Natural killer cell (primary cell): ENCODE measurements at places on chromosomes 7 and 10. TPM values are rescaled to one million over a fixed set of nuclear protein-coding genes. Genes with fewer than 3 reads are reported as not detected.

DYDC2 gene
- not detected for total RNA-seq

GRCh38 chr7:47622946-47623640 lies 41.2 kb upstream of the TNS3 start:
- no peak for DNase-seq
- no peaks in the 10 kb centered on the region for H3K36me3 ChIP-seq
- H3K4me3 ChIP-seq = no peak overlapping the region
- no peak overlapping the region for H3K27ac ChIP-seq

DNA sequence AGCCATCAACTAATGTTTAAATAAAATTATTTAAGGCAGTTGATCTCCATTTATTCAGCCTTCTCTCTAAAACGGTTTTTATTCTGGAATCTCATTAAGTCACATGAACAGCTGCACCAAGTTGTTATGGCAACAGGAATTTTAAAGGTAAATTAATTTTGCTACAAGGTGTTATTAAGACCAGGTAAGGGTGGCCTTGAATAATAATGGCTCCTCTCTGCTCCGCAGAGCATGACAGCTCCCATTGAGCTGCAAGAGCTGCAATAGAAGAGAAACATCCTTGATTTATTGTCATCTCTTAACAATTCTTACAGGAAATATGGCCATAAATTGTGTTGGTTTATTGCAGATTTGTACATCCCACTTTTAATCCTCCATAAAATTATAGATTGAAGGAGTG lies 165.8 kb downstream of the KLF6 start:
- H3K4me3 ChIP-seq = no peak overlapping the region
- no peak overlapping the region for H3K27ac ChIP-seq
- no peaks in the 10 kb centered on the region for H3K4me1 ChIP-seq
- DNase-seq = no peak
- no peaks in the 10 kb centered on the region for H3K27me3 ChIP-seq

DNA sequence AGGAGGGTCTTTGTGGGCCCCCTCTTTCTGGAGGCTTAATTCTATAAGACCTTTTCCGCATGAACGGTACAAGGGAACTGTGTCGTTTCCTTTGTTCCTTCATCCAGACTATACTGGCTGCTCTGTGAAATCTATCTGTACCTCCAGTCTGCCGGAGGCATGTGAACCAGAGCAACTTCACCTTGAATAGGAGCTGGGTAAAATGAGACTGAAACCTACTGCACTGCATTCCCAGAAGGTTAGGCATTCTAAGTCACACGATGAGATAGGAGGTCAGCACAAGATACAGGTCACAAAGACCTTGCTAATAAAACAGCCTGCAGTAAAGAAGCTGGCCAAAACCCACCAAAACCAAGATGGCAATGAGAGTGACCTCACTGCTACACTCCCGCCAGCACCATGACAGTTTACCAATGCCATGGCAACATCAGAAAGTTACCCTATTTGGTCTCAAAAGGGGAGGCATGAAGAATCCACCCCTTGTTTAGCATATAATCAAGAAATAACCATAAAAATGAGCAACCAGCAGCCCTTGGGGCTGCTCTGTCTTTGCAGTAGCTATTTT lies 36.8 kb upstream of the INPP5F start:
- H3K27me3 ChIP-seq = no peaks in the 10 kb centered on the region
- H3K27ac ChIP-seq = no peak overlapping the region
- no peak overlapping the region for H3K4me3 ChIP-seq
- peaks cover 43% of the 10 kb centered on the region for H3K4me1 ChIP-seq

DNA sequence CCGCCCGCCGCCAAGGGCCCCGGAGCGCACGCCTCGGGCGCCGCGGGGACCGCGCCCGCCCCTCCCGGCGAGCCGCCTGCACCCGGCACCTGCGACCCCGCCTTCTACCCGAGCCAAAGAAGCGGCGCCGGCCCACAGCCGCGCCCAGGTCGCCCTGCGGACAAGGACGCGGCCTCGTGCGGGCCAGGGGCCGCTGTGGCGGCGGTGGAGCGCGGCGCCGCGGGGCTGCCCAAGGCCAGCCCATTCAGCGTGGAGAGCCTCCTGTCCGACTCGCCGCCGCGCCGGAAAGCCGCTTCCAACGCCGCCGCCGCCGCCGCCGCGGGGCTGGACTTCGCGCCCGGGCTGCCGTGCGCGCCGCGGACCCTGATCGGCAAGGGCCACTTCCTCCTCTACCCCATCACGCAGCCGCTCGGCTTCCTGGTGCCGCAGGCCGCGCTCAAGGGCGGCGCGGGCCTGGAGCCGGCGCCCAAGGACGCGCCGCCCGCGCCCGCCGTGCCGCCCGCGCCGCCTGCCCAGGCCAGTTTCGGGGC lies 3.5 kb downstream of the UNCX start:
- peaks cover 31% of the 10 kb centered on the region for H3K4me1 ChIP-seq
- H3K27me3 ChIP-seq = peaks cover 60% of the 10 kb centered on the region
- DNase-seq = no peak
- H3K27ac ChIP-seq = no peak overlapping the region
- no peaks in the 10 kb centered on the region for H3K36me3 ChIP-seq

GRCh38 chr7:85454904-85455303 lies 268.0 kb upstream of the SEMA3D start:
- no peaks in the 10 kb centered on the region for H3K4me1 ChIP-seq
- no peaks in the 10 kb centered on the region for H3K36me3 ChIP-seq
- no peaks in the 10 kb centered on the region for H3K27me3 ChIP-seq

DNA sequence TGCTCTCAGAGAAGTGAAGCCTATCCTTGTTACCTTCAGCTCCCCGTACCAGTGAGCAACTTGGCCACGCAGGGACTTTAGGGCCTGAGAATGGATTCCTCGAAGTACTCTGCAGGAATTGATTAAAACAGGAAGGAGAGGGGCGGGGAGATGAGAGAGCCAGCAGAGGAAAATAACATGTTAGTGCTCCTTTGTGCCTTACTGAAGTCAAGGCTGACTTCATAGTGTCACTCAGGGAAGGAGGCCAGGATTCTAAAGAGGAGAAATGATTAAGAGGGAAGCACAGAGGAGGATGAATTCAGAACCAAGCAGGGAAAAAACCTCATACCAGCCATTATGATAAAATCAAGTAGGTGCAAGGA lies 195.6 kb upstream of the RHOBTB1 start:
- H3K4me3 ChIP-seq = no peak overlapping the region
- no peaks in the 10 kb centered on the region for H3K36me3 ChIP-seq
- no peaks in the 10 kb centered on the region for H3K4me1 ChIP-seq
- H3K27me3 ChIP-seq = no peaks in the 10 kb centered on the region
- DNase-seq = no peak

GRCh38 chr7:30923009-30923773 lies 11.5 kb downstream of the AQP1 start:
- H3K27me3 ChIP-seq = no peaks in the 10 kb centered on the region
- DNase-seq = peak; percentile 13
- no peaks in the 10 kb centered on the region for H3K36me3 ChIP-seq
- no peaks in the 10 kb centered on the region for H3K4me1 ChIP-seq

GRCh38 chr10:69855346-69856111 lies 53.8 kb downstream of the COL13A1 start:
- no peaks in the 10 kb centered on the region for H3K27me3 ChIP-seq
- H3K4me3 ChIP-seq = no peak overlapping the region
- no peak for DNase-seq
- no peaks in the 10 kb centered on the region for H3K4me1 ChIP-seq
- no peaks in the 10 kb centered on the region for H3K36me3 ChIP-seq

BICC1 gene
- 0.14 TPM for total RNA-seq

DNA sequence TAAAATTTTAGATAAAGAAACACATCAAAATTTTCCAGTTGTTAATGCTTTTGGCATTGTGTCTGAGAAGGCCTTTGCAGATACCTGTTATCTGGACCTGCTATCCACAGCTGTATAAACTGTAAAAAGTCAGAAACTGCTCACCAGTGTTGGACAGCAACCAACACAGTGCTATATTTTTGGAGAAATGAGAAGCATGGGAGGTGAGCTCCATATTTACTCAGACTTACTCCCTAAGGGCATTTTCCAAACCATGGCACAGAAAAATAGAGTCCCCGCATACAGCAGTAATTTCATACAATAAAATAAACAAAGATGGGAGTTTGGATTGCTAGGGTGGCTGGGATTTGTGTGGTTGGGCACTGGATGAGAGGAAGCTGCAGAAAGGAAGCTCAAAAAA lies 136.3 kb upstream of the GLI3 start:
- H3K4me3 ChIP-seq = no peak overlapping the region
- H3K27ac ChIP-seq = no peak overlapping the region
- DNase-seq = no peak
- H3K27me3 ChIP-seq = no peaks in the 10 kb centered on the region

SLC39A12 gene
- total RNA-seq = not detected

DNA sequence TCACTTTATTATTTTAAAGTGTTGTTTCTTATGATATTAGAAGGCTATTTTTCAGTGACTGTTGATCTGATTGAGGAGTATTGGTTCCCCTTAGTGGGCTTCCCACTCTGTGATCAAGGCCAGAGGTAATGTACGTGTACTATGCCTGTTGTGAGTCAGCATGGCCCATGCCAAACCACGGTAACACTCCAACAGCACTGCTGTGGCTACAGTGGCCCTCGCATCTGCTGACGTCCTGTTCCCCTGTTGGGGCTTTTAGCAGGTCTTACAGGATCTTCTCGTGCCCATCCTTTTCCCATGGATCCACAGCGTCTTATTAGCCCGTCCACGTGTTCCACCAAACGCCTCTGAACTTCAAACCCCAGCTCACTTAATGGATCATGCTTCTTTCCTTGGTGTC lies 964.6 kb upstream of the CELF2 start:
- H3K4me3 ChIP-seq = no peak overlapping the region
- no peaks in the 10 kb centered on the region for H3K4me1 ChIP-seq
- DNase-seq = no peak

GRCh38 chr10:62082729-62083411 lies 181.4 kb downstream of the ARID5B start:
- H3K36me3 ChIP-seq = peaks cover 22% of the 10 kb centered on the region
- peak overlapping the region; percentile 67 for H3K27ac ChIP-seq
- peaks cover 13% of the 10 kb centered on the region for H3K4me1 ChIP-seq
- H3K4me3 ChIP-seq = no peak overlapping the region

DNA sequence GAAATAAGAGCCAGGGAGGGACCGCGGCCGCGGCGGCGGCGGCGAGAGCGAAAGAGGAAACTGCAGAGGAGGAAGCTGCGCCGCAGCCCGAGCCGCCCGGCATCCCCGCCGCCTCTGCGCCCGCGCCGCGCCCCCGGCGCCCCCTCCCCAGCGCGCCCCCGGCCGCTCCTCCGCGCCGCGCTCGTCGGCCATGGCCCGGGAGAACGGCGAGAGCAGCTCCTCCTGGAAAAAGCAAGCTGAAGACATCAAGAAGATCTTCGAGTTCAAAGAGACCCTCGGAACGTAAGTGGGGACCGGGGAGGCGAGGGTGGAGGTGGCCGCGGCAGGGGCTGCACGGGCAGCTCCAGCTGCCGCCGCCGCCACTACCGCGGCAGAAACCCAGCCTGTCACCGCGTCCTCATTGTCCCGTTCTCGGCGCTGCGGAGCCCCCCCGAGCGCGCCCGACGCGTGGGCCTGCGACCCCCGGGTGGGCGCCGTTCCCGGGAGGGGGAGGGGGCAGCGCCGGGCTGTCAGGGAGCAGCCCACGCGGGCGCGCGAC lies 351 bp downstream of the CAMK1D start:
- no peaks in the 10 kb centered on the region for H3K27me3 ChIP-seq
- no peak for DNase-seq
- peaks cover 18% of the 10 kb centered on the region for H3K4me1 ChIP-seq
- no peaks in the 10 kb centered on the region for H3K36me3 ChIP-seq
- peak overlapping the region; percentile 67 for H3K27ac ChIP-seq

GRCh38 chr7:103432712-103433111 lies 13.3 kb downstream of the SLC26A5 start:
- no peaks in the 10 kb centered on the region for H3K36me3 ChIP-seq
- no peak overlapping the region for H3K4me3 ChIP-seq
- no peaks in the 10 kb centered on the region for H3K4me1 ChIP-seq
- no peak overlapping the region for H3K27ac ChIP-seq
- DNase-seq = no peak

GRCh38 chr7:155811895-155812761 lies at the start of gene SHH:
Gene SHH (minus strand): TSS chr7:155812463. CDS start chr7:155812122, 341 bp downstream.
- DNase-seq = no peak
- H3K27me3 ChIP-seq = peaks cover 28% of the 10 kb centered on the region
- H3K27ac ChIP-seq = no peak within 1 kb of the TSS
- H3K36me3 ChIP-seq = no peaks in the 10 kb centered on the region
